ENCODE measurements at places on chromosomes 1 and 21.

GRCh38 chr1:164660412-164660772 is 101.4 kb downstream of the PBX1 start:
- DNase-seq = no peak

GRCh38 chr1:41486371-41487125 is 2.1 kb upstream of the EDN2 start:
- no peak for DNase-seq

GRCh38 chr1:57033222-57034001 is 67.6 kb upstream of the C8B start:
- DNase-seq = no peak

DNA sequence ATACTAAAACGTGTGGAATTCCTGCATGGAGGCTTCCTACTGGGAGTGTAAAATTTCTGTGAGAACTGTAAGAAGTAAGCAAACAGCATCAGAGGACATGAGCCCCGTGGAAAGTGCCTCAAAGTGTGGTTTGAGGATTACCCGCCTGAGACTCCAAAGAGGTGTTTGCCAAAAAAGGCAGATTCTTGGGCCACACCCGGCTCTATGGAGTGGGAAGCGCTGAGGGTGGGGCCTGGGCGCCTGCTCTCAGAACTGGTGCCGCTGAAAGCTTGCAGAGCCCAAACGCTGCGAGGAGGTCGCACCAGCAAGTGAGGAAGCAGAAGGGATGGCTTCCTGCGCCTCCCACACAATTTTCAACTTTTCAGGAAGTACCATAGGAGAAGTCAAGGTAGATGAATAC is 43.0 kb upstream of the PSEN2 start:
- no peak for DNase-seq

GRCh38 chr1:85454214-85454613 is 10.7 kb downstream of the DDAH1 start:
- DNase-seq = no peak

DNA sequence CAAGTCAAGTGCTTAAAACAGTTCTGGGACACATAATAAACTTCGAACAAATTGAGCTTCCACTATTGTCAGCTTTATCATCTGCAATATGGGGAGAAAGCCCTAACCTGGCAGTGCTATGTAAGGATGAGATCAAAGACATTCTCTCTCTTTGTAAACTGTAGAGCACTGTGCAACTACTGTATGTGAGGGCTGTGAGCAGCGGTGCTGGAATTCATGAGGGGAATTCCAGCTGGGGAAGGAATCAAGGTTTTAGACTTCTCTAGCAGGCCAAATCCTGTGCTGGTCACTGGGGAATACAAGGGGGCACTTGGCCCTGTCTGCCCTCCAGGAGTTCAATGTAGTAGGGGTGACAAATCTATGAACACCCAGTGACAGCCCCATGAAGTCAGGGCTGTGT is 9.3 kb downstream of the FAM151A start:
- DNase-seq = no peak

Data from stimulated activated CD8-positive, alpha-beta memory T cell treated with anti-CD3 and anti-CD28 coated beads, Interleukin-4, amount 100 ng/mL, for 1 hour (primary cell).